CD4-positive, alpha-beta memory T cell (primary cell): ENCODE measurements at places on chromosomes 1 and 21. TPM values are rescaled to one million over a fixed set of nuclear protein-coding genes. Genes with fewer than 3 reads are reported as not detected.

ABCA4 gene
- total RNA-seq, result not detected

GJA5 gene
- not detected for total RNA-seq

PODN gene
- total RNA-seq, result not detected

NCF2 gene
- total RNA-seq, result 5.2 TPM

ADGRL4 gene
- total RNA-seq, result not detected

TRIM33 gene
- total RNA-seq, result 54.4 TPM

OR14C36 gene
- not detected for total RNA-seq

RGS18 gene
- 1.6 TPM for total RNA-seq

AMY2A gene
- not detected for total RNA-seq

LCE1A gene
- total RNA-seq, result not detected

CELA3B gene
- total RNA-seq, result not detected

SLC45A1 gene
- total RNA-seq, result 0.94 TPM

IVL gene
- total RNA-seq, result not detected

GALE gene
- 12.0 TPM for total RNA-seq

- peak; percentile 40 for DNase-seq
Observed at GRCh38 chr1:180533266-180533987, 25.3 kb upstream of the OVAAL start.

- DNase-seq, result peak; percentile 67
Observed at GRCh38 chr1:109509176-109510134, at the start of gene AMIGO1. AMIGO1 (minus strand) TSS chr1:109509727; CDS start chr1:109508912, 815 bp downstream.

DNA sequence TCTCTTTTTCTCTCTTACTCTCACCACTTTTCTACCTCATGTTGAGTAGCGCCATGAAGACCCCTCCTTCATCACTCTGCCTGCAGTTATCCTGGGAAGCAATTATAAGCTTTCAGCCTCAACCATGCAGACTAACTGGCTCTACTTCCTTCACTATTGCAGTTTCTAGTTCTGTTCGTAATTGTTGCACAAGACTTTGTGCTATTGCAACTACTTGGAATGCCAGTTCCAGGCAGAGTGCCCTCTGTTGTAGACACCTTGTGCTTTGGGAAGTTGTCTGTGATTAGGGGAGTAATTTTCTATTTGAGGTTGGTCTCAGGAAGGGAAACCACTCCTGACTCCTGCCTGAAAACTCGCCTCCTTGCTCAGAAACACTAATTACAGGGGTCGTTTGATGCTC, 19.4 kb downstream of the PGM1 start:
- no peak for DNase-seq

DNA sequence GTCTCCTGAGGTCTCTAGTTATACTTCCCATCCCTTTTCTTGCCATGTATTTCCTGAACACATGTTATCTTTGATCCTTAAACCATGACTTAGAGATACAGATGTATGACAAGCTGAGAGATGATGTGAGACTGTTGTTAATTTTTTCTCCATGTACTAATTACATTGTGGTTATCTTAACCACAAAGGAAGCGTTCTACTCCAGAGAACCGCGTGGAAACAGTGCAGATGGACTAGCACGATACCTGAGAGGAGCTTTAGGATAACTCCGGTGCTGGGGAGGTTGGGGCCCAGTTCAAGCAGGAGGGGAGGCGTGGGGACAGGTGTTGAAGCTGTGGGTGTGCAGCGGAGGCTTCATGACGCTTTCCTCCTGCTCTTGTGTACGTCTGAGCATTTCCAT, 17.5 kb downstream of the PDE9A start:
- DNase-seq, result no peak

DNA sequence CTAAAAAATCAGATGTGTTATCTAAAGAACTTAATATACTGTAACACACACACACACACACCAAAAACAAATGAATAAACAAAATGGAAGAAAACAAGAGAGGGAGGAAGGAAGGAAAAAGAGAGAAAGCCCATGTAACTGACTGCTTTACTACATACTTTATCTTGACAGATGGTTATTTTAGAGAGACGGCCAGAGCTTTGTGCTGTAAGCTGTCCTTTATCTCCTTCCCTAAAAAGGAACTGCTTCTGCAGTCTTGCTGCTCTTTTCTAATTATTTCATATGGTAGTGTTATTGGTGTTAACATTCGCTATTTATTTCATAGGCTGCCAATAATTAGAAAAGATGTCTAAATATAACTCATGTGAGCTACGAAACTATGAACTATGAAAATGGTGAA, 1384.6 kb downstream of the MRPL39 start:
- no peak for DNase-seq

GRCh38 chr1:151199873-151200581, 1.7 kb downstream of the PIP5K1A start:
- no peak for DNase-seq

- no peak for DNase-seq
Observed at GRCh38 chr21:15401331-15401730, 328.5 kb upstream of the USP25 start.

- DNase-seq, result peak; percentile 19
Observed at GRCh38 chr21:45993210-45994085, 11.9 kb downstream of the COL6A1 start.

DNA sequence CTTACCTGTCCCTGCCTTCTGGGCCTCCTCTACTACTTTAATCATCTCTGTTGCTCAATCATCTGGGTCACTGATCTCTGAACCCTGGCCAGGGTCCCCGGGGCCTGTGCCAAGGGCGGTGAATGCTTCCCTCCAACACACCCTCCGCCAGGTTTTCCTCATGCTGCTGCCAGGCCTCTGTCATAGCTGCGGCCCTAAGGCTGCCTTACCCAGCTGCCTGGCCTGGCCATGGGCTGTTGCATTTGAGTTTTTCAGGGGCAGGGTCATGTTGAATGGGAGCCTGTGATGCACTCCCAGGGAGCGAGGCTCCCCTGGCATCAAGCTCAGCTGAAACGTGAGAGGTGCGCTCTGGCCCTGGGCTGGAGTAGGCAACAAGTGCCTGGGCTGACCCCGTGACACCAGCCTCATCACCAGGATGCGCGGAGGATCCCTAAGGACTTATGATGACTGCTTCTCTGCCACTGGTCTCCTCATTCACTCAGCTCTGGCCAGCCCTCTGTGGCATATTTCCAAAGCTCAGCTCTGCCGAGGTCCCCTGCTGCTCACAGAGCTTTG, 7.6 kb downstream of the EDN2 start:
- DNase-seq, result no peak

GRCh38 chr1:167563579-167564246, 10.2 kb upstream of the CREG1 start:
- no peak for DNase-seq

DNA sequence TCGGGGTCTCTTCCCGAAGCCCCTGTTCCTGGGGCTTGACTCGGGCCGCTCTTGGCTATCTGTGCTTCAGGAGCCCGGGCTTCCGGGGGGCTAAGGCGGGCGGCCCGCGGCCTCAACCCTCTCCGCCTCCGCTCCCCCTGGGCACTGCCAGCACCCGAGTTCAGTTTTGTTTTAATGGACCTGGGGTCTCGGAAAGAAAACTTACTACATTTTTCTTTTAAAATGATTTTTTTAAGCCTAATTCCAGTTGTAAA, 158.7 kb downstream of the RUNX1 start:
- no peak for DNase-seq

- DNase-seq, result no peak
Observed at GRCh38 chr1:204376919-204377799, 17.4 kb upstream of the PLEKHA6 start.

GRCh38 chr1:165426745-165427144, 18.2 kb downstream of the RXRG start:
- DNase-seq, result no peak

- peak; percentile 21 for DNase-seq
Observed at GRCh38 chr1:93680420-93681100, 1.1 kb downstream of the BCAR3 start.

DNA sequence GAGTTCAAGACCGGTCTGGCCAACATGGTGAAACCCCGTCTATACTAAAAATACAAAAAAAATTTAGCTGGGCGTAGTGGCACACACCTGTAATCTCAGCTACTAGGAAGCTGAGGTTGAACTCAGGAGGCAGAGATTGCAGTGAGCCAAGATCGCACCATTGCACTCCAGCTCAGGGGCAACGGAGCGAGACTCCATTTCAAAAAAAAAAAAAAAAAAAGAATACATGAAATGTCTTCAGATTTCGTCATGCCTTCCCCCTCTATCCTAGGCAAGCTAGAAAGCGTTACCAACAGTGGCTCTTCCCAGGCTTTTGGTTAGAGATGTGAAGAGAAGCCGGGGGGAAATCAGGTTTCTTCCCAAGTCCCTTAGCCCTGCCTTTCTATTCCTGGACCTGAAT, 3.6 kb downstream of the TFF1 start:
- no peak for DNase-seq

- DNase-seq, result no peak
Observed at GRCh38 chr1:6299557-6300165, 38.8 kb upstream of the GPR153 start.

- no peak for DNase-seq
Observed at GRCh38 chr1:217875229-217875628, 244.1 kb downstream of the SPATA17 start.

- DNase-seq, result no peak
Observed at GRCh38 chr1:215143497-215143896, 61.0 kb downstream of the KCNK2 start.

GRCh38 chr1:153963850-153964331, 554 bp upstream of the SLC39A1 start:
- no peak for DNase-seq

GRCh38 chr1:89566761-89567174, 42.1 kb downstream of the LRRC8B start:
- no peak for DNase-seq

DNA sequence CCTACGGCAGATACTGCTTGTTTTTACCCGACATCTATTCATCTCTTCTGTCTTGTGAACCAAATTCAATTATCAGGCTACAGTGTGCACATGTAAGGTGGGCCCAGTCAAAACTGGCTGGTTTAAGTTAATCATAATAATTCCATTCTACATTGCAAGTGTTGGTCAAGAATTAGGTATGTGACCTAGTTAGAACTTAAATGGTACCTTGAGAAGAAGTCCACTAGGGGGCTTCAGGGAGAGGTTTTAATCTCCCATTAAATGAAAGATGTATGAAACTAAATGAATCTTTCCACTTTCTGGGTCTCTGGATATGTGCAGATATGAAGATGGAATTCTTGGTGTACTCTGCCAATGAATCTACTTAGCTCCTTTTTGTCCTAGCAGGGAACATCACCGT, 187.1 kb downstream of the CDC42BPA start:
- no peak for DNase-seq
